ENCODE measurements at places on chromosomes 4 and X.

- DNase-seq, result no peak
Observed at GRCh38 chr4:56686537-56687231, 5.6 kb upstream of the HOPX start.

- DNase-seq, result no peak
Observed at GRCh38 chr4:3449574-3450534, 8.1 kb downstream of the HGFAC start.

DNA sequence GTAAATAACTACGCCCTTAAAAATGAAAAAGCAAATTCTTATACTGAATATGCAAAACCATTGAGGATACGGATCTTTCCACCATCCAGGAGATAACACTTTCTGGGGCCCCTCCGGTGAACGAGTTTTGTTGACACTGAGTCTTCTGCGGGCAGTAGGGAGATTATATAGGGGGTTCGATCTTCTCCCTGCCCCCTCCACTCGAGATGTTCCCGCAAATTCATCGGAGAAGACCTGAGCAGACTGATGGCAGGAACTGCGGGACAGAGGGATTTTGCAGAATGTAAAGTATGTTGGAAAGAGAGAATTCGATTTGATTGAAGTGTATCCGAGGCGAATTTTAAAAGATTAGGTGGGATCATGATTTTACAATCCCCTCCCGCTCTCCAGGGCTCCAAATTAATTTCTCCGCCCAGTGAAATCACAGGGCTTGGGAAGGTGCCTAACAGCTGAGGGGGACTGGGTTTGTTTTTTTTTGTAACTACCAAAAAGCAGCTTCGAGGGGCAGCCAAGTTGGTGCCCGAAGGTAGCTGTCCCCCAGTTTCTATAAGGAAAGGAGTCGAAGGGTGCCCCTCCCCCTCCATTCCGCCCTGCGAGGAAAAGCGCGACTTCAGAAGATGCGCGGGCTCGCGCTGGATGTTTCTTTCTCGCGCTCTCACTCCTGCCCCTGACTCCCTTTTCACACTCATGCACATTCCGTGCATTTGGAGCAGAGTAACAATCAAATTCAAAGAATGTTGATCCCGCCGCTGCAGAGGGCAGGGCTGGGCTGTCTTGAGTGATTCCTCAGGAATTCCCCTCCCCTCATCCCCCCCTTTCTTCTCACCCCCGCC is 1.2 kb downstream of the TMEM255A start:
- peak; percentile 22 for DNase-seq

GRCh38 chrX:64191281-64192010 is 14.1 kb downstream of the AMER1 start:
- DNase-seq, result no peak

GRCh38 chr4:140038031-140038533 is 115.9 kb downstream of the MAML3 start:
- DNase-seq, result no peak

DNA sequence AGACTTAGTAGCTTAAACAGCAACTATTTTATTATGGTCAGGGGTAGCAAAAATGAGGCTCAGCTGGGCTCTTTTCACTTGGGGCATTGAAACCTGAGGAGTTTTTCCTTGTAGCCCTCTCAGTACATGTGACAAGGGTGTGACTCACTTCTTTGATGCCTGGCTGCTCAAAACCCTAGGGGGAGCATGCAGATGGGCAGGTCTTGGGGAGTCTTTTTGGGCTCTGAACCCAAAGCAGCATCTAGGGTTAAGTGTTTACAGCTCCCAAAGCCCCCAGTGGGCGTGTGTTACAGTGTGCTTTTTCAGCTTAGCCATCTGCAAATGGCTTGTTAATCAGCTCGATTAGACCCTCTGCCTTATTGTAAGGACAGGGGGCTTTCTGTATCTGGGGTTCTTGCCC is 1752.7 kb downstream of the PCDH7 start:
- DNase-seq, result no peak

- DNase-seq, result no peak
Observed at GRCh38 chr4:109990261-109991257, 77.9 kb downstream of the EGF start.

- no peak for DNase-seq
Observed at GRCh38 chrX:125998432-125998831, 167.7 kb downstream of the DCAF12L2 start.

DNA sequence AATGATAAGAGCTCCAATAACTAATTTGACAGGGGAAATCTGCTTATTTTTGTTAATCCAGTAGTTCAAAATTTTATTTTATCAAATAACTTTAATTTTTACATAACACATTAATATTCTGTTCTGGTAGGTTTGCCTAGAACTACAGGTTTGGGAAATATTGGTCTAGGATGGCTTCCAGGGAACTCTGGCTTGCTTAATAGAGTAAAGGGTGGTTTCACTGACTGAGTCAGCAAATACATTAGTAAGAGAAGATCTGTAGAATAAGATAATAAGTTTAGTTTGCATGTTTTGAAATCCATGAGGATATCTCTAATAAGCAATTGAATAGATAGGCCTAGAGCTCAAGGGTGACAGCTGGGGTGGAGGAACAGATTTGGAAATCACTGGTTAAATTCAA is 500.7 kb downstream of the ZNF674 start:
- DNase-seq, result no peak

DNA sequence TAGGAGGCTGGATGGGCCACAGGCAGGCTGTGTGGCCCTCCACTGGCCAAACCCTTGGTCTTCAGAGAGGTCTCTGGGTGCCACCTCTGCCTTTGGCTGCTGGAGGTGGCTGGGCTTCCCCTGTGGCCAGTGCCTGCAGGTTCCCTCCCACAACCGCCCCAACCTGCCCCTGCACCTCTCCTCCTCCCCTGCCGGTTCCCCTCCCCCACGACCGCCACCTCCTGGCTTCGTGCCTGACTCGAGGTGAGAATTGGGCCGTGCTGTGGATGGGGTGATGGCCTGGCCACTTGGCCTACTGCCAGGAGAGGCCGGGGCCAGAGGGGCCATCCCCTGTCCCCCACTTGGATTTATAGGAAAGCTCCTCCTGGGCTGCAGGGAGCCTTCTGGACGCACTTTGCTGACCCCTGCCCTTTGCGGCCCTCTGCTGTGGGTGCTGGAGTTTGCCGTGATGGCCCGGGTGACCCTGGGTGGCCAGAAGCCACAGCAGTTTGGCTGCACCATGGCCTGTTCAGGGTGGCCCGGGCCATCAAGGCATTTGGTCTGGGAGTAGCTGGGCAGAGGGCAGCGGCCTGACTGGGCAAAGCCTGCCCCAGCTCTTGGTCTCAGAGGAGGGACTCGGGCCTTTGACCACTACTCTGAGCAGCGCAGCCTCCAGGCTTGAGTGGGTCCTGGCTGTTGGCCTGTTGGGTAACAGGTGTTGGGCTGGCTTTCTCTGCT is 3.8 kb downstream of the NAT8L start:
- DNase-seq, result no peak

DNA sequence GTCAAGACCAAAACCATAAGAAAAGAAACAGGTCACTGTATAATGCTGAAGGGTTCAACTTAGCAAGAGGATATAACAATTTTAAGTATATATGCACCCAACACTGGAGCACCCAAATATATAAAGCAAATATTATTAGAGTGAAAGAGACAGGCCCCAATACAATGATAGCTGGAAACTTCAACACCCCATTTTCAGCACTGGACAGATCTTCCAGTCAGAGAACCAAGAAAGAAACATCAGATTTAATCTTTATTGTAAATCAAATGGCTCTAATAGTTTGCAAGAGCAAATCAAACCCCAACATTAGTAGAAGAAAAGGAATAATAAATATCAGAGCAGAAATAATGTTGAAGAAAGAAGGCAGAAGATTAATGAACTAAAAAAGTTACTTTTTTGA is 36.2 kb downstream of the MAGED4 start:
- DNase-seq, result no peak

- no peak for DNase-seq
Observed at GRCh38 chr4:19945979-19946380, 305.7 kb upstream of the SLIT2 start.

DNA sequence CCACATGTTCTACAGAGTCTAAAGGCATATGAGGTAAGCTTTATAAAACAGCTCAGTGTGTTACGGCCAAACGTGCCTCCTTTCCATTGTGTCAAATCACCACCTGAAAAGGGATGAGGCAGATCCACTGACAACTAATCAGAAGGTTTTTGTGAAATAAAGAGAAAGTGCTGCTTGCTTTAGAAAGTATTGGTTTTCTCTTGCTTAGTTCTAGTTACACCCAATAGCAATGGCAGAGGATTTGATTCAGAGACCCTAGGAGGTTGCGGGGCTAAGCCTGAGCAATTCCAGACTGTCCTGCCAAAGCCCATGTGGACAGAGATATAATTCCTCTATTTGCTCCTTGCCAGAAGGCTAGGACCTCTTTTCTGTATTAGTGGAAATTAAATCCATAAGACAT is 125.5 kb downstream of the SPRY1 start:
- no peak for DNase-seq

GRCh38 chr4:7988437-7988836 is 48.8 kb upstream of the AFAP1 start:
- no peak for DNase-seq

- DNase-seq, result no peak
Observed at GRCh38 chr4:17189401-17189720, 290.9 kb upstream of the LDB2 start.

DNA sequence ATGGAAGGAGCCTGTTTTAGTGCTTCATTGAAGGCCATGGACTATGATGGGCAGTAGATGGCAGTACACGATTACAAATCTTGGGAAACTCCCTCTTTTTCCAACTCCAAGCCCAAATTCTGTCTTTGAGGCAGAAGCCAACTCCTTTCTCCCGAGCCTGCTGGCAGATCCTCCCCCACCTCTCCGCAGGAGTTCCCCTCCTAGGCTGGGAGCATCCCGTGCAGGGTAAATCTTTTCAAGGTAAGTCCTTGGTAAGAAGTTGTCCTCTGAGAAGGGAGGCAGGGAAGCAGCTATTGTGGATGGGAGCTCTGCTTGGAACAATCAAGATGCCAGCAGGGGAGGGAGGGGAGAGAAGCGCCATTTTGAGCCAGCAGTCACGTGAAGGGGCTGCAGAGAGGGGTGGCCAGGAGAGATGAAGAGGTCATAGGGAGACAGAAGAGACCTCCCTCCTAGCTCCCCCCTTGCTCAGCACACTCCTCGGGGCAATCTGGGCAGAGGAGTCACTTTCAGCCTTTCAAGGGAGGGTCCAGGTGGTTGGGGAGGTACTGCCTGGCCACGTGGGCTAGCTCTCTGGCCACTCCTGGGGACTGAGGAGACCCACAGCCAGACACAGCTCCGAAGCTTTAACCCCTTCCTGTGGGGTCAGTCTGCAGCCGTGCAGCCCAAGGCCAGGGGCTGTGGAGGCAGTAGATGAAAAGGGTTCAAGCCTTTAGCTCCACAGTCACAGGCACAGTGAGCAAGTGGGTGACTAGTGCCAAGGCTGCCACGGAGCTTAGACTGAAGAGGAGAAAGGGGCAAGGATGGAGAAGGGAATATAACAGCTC is 9.6 kb downstream of the CC2D2A start:
- DNase-seq, result no peak

- no peak for DNase-seq
Observed at GRCh38 chr4:6647169-6647568, 6.7 kb downstream of the MRFAP1 start.

- no peak for DNase-seq
Observed at GRCh38 chr4:119659576-119659975, 31.0 kb upstream of the PDE5A start.

DNA sequence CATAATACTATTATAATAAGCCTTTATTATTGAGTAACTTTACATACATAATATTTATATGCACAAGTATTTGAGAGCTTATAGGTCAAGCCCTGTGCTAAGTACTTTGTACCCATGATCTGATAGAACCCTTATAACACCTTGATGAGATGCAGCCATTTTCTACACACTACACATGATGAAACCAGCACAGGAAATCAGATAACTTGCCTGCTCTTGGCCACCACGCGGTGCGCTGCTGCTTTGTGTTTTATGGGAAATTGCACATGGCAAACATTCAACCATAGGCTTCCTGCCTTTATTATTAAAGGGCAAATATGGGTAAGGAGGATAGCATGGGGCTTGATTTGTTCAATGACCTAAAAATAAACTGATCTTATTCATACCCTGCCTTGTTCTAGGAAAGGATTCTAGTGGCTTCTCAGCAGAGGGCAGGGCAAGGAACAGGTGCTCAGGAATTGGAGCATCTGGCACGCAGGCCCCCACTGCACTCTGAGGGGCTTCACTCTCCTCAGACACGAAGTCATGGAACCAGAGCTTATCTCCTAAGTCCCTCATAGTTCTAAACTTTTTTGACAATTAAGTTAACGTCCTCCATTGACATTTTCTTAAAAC is 31.6 kb upstream of the NAP1L5 start:
- DNase-seq, result no peak

DNA sequence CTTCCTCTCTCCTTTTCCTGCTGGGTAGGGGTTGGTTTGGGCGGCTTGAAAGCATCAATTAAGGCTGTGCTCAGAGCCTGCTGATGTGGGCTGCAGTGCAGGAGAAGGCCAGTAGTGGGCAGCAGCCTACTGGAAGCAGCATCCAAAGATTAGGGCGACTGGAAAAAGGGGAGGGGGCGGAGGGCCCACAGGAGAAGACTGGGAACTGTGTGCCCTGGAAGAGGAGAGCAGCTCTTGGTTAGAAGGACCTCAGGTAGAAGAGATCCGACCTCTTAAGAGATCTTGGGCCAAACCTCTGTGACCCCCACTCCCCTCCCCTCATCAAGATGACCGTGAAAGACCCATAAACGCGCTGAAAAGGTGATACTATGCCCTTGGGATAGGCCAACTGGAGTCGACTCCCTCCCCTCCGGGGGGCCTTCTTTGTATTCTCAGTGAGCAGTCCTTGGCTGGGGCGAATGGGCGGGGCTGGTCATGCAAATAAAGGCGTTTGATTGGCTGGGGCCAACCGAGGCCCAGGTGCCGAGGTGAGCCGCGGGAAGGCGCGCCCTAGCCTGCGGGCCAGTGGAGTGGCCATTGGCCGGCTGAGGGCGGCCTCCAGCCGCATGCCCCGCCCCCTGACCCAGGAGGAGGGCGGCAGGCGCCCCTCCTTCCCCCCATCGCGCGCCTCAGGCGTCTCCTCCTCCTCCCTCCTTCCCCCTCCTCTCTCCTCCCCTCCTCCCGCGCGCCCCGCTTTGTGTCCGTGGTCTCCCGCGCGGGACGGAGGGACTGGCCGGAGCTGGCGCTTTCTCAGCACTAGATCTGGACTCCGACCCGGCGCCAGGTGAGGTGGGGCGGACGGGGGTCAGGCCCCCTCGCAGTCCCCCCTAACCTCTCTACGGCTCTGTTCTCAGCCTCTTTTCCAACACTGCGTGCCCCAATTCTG is 10.1 kb downstream of the DLG3 start:
- DNase-seq, result peak; percentile 65

- no peak for DNase-seq
Observed at GRCh38 chr4:161869511-161869910, 294.3 kb downstream of the FSTL5 start.

DNA sequence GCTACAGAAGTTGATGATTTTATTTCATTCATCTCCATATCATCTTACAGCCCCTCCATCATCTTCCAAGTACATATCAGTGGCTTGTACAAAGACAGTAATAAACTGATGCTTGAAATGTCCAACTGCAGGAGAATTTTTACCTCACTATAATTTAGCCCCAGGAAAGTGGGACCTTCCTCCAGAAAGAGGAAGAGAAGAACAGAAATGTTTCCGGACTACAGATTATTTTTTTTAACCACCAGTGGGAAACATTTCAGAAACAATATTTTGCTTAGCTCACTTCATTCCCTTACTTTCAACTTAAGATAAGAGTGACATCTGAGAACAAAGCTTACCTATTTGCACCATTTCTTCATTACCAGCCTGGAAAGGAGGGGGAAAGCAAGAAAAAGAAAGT is 2.0 kb downstream of the ADAMTS3 start:
- no peak for DNase-seq
